Spinal cord (tissue), 10 donors: ENCODE measurements at places on chromosomes 16 and 17. TPM values are rescaled to one million over a fixed set of nuclear protein-coding genes. Genes with fewer than 3 reads are reported as not detected.
A peak's percentile ranks its signal among the peaks of the same experiment; 100 is the strongest.

The TAC4 gene
- polyA plus RNA-seq = 0.35 TPM

GRCh38 chr17:4897198-4897687 is 2.1 kb upstream of the C17orf107 start:
- no peak overlapping the region for H3K4me3 ChIP-seq
- no peak for DNase-seq
- no peak overlapping the region for H3K27ac ChIP-seq
- H3K36me3 ChIP-seq = peaks cover 87% of the 10 kb centered on the region

The MT4 gene
- not detected for polyA plus RNA-seq

The PPP1R27 gene
- polyA plus RNA-seq = not detected

DNA sequence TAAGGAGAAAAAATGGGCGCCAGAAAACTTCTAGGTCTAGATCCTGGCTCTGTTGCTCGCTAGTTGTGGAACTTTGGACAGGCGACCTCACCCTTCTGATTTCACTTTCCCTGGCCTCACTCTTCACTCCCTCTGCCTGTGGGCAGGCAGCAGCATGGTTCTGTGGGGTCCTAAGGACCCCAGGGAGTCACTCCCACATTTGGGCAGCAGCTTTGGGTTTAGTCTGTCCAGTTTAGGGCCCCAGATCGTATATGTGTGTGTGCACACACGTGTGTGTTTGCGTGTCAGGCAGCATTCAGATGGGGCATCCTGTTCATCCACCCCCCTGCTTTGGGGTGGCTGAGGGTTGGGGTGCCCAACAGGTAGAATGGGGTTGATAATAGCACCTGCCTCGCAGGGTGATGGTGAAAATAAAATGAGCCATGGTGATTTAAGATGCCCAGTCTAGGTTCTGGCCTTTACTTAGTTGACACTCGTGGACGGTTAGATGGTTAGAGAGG is 102.2 kb downstream of the RAB11FIP4 start:
- H3K4me1 ChIP-seq = peaks cover 20% of the 10 kb centered on the region
- DNase-seq = no peak
- no peak overlapping the region for H3K27ac ChIP-seq
- H3K36me3 ChIP-seq = peaks cover 2% of the 10 kb centered on the region

DNA sequence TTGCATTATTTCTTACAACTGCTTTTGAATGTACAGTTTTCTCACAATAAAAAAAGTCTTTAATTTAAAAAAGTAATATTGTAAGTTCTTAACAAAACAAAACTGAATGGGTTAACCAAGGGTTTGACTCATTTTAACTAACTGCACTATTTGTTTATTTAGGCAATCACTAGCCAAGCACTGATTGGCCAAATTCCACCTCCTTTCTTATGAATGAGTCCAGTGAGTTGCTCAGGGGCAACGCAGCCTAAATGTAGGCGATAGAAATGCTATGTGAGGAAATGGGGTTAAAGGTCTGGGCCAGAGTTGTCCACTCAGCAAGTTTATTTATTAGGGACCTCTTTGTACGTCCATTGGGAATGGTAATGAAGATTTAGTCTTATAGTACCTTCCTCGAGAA is 89.6 kb upstream of the MAF start:
- DNase-seq = no peak
- no peak overlapping the region for H3K27ac ChIP-seq
- no peaks in the 10 kb centered on the region for H3K27me3 ChIP-seq
- H3K36me3 ChIP-seq = no peaks in the 10 kb centered on the region
- no peaks in the 10 kb centered on the region for H3K4me1 ChIP-seq

GRCh38 chr17:66965801-66966262 is 1.3 kb downstream of the CACNG4 start:
- peak overlapping the region; percentile 70 for H3K27ac ChIP-seq
- peak overlapping the region; percentile 72 for H3K4me3 ChIP-seq
- H3K27me3 ChIP-seq = no peaks in the 10 kb centered on the region
- DNase-seq = no peak
- H3K36me3 ChIP-seq = peaks cover 21% of the 10 kb centered on the region

DNA sequence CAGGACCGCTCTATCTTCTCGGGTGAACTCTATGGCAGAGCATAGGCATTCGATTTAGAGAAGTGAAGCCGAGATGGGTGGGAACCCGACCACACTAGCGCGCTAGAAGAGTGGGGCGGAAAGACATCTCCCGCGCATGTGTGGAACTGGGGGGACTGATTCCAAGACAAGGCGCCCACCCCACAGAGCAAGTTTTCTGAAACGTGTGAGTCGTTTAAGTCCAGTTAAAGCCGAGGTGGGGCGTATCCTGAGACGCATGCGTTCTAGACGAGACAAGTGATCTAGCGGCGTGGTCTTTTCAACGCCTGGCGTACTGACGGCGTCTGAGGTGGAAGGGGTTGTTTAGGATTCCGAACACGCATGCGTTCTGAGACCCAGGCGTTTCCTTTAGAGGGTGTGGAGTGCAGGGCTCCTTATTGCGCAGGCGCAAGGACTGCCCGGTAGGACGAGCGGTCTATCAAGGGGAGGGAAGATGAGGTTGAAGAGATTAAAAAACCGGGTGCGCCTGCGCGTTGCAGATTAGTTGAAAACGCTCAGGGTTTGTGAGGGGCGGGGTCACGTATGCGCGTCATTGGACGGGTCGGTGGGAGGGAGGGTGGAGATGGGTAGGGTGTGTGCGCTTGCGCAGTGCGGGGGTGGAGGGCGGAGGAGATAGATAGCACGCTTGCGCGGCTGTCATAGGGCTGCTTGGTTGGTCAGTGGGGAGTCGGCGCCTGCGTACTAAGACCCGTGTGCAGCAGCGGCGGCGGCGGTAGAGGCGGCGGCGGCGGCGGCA is at the start of gene EIF5A:
TSS of gene EIF5A (plus strand) at position 718 of the 775 bp plus-strand sequence. CDS start 2,008 bp downstream, outside the sequence.
- H3K36me3 ChIP-seq = peaks cover 28% of the 10 kb centered on the region
- peak; percentile 100 for DNase-seq
- peak within 1 kb of the TSS; percentile 50 for H3K4me3 ChIP-seq
- peak within 1 kb of the TSS; percentile 96 for H3K27ac ChIP-seq
- H3K27me3 ChIP-seq = no peaks in the 10 kb centered on the region

DNA sequence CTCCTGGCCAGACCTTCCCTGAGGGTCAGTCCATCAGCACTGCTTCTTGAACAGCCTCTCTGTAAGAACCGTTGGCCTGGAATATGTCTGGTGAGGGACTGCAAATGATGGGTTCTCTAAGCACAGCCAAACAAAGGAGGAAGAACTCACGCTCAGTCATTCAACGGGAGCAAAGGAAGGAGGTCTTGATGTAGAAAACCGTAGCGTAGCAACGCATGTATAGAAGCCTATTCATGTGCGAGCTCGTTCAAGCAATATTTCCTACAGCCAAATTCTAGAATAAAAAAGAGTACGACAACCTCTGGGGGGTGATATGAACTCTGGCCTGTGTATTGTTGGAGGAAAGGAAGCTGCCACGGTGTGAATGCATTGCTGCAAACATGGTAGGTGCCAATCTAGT is 64.2 kb downstream of the RGS9 start:
- peaks cover 26% of the 10 kb centered on the region for H3K36me3 ChIP-seq
- no peaks in the 10 kb centered on the region for H3K27me3 ChIP-seq
- H3K4me1 ChIP-seq = peaks cover 7% of the 10 kb centered on the region
- DNase-seq = no peak

GRCh38 chr17:2865228-2865627 is 69.0 kb downstream of the RAP1GAP2 start:
- peaks cover 4% of the 10 kb centered on the region for H3K4me1 ChIP-seq
- H3K4me3 ChIP-seq = no peak overlapping the region
- H3K27ac ChIP-seq = no peak overlapping the region

The PABPN1L gene
- polyA plus RNA-seq = 0.66 TPM

DNA sequence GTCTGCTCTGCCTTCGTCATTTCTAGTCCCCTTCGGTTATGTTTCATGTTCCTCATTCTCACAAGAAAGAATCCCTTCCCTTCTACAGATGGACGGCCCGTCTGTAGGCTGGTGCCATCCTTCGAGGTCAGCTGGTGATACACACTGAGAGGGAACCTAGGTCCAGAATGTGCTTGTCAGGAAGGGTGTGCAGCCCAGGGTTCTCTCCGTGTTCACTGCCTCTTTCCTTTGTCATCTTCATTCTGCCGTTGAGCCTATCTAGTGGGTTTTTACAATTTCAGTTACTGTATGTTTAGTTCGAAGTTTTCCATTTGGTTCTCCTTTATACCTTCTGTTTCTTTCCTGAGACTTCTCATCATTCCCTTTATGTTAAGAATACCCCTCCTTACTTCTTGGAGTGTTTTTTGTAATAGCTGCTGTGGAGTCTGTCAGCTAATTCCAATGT is 18.9 kb downstream of the KIAA0513 start:
- peaks cover 12% of the 10 kb centered on the region for H3K4me1 ChIP-seq
- no peak for DNase-seq
- peaks cover 6% of the 10 kb centered on the region for H3K36me3 ChIP-seq
- no peaks in the 10 kb centered on the region for H3K27me3 ChIP-seq
- no peak overlapping the region for H3K27ac ChIP-seq
